ENCODE measurements at places on chromosomes 3 and 15.
A peak's percentile ranks its signal among the peaks of the same experiment; 100 is the strongest.

DNA sequence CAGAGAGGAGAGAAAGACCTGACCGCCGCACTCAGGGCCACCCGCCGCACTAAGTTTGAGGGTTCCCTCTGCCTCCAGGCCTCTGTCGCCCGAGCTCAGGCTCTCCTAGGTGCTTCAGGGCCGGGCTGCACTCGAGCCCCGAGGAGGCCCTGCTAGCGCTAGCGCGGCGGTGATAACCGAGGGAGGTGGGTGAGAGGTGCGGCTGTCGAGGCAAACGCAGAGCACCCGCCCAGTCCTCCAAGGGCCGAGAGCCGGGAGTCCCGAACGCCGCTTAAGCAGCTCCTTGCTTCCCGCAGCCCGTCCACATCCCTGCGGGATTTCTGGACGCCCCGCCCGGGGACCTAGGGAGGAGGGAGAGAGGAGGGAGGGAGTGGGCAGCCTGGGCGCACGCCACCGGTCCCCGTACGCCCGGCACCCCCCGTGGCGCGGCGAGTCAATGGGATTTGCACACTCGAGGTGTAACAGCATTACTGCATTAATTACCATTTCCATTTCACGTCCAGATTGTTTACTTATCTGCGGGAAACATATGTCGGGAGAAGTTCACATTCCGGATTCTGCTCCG is 6.8 kb downstream of the SOX14 start:
- no peak for DNase-seq

DNA sequence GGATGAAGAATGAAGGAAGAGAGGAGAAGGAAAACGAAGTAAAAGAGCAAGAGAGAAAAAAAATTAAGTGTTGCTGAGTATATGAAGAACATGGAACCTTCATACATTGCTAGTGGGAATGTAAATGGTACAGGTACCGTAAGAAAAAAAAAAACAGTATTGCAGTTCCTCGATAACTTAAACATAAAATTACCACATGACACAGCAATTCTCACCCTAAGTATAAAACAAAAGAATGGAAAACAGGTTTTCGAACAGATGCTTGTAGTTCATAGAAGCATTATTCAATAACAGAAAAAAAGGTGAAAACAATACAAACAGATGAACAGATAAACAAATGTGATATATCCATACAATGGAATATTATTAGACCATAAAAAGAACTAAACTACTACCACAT is 51.6 kb downstream of the SENP7 start:
- DNase-seq, result no peak

- no peak for DNase-seq
Observed at GRCh38 chr3:40169983-40170382, 139.5 kb upstream of the EIF1B start.

GRCh38 chr15:81274931-81275707 is 48.8 kb downstream of the STARD5 start:
- peak; percentile 64 for DNase-seq

GRCh38 chr3:129333891-129334290 is 55.2 kb downstream of the HMCES start:
- DNase-seq, result no peak

- no peak for DNase-seq
Observed at GRCh38 chr15:70507772-70508371, 255.5 kb downstream of the UACA start.

DNA sequence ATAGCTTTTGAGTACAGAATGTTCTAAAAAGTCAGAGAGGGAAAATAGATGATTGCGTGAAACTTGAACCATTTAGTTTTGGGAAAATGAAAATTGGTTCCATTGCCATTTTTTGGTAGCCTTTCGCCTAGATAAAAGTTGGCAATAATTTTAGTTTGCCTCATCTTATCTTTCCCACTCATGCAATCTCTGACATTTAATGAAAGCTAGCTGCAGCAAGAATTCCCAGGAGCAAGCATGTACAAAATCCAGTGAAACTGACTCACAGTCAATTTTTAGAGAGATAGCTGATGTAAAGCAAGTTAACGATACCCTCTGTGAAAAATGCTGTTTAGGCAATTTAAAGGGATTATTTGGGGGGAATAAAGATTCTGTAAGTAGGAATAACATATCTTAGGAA is 797.4 kb downstream of the GRM7 start:
- no peak for DNase-seq

GRCh38 chr15:73573037-73573436 is 60.2 kb downstream of the NPTN start:
- no peak for DNase-seq

GRCh38 chr3:56855856-56856512 is 54.2 kb upstream of the ARHGEF3 start:
- DNase-seq, result no peak

DNA sequence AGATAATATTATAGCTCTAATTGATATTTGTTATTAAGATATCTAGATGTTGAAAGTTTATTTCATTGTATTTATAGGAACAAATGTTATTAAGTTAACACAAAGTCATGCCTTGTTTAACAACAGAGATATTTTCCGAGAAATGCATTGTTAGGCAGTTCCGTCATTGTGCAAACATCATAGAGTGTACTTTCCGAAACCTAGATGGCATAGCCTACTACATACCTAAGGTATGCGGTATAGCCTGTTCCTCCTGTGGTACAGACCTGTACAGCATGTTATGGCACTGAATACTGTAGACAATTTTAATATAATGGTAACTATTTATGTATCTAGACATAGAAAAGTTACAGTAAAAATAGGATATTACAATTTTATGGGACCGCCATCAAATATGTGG is 114.3 kb downstream of the NAALADL2 start:
- DNase-seq, result no peak

- no peak for DNase-seq
Observed at GRCh38 chr3:149816986-149817385, 4.0 kb downstream of the RNF13 start.

DNA sequence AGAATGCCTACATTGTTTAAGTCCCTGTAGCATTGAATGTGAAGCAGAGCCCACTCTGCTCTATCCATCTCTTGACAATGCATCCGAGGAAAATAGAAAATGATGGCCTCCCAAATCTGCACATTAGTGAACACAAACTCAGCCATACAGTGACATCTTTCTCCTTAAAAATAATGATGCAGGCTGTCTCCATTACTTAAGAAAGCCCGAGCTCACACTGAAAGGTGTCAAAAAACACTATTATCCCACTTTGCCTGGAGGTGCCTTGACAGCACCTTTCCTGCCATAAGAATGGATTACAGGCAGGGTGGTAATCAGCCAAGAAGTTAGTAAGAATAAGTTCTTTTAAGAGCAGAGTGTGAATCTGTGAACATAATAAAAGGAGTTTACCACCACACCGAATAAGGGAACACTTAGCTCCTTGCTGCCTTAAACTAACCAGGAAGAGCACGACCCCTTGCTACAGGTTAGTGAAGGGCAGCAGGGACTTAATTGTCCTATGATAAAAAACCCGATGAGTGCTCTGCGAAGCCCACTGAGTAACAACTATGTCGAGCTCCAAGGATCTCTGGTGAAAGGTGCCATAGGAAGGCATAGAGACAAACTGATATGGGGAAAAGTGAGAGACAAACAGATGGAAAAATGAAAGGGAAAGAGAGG is 123.2 kb upstream of the TUSC7 start:
- DNase-seq, result no peak

- no peak for DNase-seq
Observed at GRCh38 chr3:125146626-125147490, 65.7 kb downstream of the SLC12A8 start.

- DNase-seq, result no peak
Observed at GRCh38 chr15:74604983-74605794, 10.4 kb upstream of the CLK3 start.

DNA sequence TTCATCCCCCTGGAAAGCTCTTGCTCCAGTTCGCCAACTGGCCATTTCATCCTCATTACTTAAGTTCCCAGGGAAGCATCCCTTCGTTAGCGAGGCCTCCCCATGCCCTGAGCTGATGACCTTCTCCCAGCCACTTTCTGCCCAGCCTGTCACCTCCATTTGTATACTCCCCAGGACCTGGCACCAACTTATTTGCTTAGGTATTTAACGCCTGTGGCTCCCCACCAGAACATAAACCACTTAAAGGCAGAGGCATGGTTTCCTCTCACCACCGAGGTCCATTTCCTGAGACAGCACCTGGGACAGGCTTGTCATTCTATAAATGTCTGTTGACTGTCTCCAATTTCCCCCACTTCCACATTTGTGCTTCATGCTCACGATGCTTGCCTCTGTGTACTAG is 189.0 kb downstream of the ZNF621 start:
- DNase-seq, result no peak

DNA sequence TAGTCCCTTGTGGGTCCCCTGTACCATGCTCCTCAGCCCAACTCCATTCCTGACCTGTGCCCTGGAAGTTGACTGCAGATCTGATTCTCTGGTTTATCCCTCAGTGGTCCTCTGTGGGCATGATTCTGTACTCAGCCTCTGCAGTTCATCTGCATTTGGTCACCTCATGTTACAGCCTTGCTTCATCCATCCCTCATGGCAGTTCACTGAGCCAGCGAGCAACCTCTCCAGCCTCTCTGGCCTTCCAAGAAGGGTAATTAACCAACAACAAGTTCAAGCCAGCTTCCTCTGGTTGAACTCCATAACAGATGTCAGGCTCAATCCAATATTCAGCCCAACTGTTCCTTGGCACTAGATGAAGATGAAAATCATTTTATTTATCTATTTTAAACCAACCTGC is 509.5 kb downstream of the NTRK3 start:
- no peak for DNase-seq

DNA sequence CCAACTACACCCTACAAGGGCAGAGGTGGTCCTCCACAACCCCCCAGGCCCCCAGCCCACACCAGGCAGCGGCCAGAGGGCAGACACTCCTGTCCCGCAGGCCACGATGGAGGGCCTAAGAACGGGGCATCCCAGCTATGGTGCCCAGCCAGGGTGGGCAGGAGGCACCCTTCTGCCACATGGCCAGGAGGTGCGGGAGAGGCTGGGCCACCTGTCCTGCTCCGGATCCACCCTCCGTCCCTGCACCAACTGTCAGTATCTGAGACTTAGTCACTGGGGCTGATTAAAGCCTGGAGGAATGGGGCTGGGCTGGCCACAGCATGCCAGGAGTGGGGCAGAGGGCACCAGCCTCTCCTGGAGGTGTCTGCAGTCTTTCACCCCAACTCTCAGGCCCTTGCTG is 37.9 kb downstream of the TNK2 start:
- DNase-seq, result no peak

DNA sequence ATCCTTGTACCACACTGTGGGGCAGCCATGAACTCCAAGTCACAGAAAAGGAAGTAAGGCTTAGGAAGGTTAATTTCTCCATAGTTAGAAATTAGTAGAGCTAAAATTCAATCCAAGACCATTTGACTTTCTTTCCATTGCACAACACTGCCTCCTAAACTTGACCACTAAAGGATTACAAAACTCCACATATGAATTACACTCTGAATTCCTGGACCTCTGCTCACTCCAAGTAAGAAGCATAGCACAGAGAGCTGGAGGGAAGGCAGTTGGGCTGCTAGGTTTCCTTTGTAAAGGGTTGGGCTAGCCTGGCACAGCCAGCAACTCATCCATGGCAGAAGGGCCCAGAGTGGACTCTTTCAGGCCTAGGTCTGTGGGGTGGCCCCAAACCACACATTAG is 134.4 kb downstream of the MYLK start:
- no peak for DNase-seq

DNA sequence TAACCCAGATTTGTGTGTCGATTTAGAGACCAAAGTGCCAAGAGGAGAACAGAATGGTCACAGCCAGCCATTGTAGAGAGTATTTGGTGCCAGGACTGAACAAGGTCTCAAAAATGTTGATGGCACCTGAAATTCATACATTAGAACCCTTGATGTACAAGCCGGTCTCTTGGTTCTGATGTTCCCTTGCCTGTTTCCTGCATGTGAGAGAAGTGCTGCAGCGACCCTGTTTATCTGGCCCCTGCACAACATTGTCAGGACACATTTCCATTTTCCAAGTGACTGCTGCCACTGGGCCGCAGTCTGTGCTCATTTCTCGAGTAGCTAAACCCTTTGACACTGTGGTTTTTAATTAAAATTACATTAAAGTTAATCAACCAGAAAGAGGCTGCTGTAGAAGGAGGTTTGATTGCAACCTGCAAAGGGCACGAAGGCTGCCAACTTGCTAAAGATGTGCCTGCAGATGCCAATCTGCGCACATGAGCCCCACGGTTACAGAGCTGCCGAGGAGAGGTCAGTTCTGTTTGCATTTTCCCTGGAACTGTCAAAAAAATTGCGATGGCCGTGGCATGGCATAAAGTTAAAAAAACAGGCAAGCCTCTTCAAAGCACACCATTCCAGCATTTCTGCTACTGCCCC is 136.4 kb upstream of the CMC1 start:
- DNase-seq, result no peak

GRCh38 chr3:75237053-75237452 is 427.1 kb upstream of the FRG2C start:
- DNase-seq, result no peak

DNA sequence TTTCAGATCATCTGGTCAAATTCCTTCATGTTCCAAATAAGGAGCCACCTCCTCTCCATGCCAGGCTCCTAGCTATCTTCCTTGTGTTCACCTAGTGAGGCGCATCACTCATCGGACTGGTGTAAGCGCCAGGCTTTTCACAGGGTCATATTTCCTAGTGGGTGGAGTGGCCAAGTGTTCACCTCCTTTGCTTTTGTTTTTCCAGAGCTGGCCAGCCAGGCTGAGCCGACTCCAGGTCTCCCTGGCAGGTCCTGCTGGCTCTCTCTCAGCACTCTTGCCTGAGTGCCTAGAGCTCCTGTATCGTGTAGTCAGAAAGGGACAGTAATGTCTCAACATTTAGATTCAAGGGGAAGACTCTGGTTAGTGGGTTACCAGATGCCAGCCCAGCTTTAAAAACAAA is 31.0 kb downstream of the HEG1 start:
- DNase-seq, result no peak

GRCh38 chr3:132550579-132551305 is 46.3 kb upstream of the ACKR4 start:
- no peak for DNase-seq

DNA sequence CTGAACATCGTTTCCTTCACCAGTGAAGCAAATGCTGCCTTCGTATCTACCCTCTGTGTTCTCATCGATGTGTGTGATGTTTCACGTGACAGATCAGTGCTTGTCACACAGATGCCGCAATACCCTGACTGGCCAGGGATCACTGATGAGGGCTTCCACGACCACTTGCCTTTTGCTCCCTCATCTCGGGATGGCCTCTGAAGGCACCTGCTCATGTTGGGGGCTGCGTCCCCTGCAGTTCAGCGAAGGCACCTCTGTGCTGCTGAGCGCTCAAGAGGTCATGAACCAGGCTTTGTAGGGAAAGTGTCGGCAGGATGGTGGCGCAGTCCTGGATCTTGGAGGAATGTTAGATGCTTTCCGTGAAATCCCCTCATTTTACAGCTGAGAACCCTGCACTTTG is 79.2 kb upstream of the KLF13 start:
- no peak for DNase-seq

All from stimulated activated CD8-positive, alpha-beta memory T cell treated with anti-CD3 and anti-CD28 coated beads, Interleukin-2, amount 100 ng/mL, for 48 hours (primary cell).